ENCODE measurements at places on chromosomes 5 and 9. TPM values are rescaled to one million over a fixed set of nuclear protein-coding genes. Genes with fewer than 3 reads are reported as not detected.
A peak's percentile ranks its signal among the peaks of the same experiment; 100 is the strongest.

The DDX4 gene
- polyA plus RNA-seq = 0.04 TPM

The SLC6A7 gene
- polyA plus RNA-seq = not detected

The GTF2H2C gene
- 37.3 TPM for polyA plus RNA-seq

The LHX3 gene
- polyA plus RNA-seq = not detected

The DMRT3 gene
- not detected for polyA plus RNA-seq

GRCh38 chr9:76876098-76876497 is 29.8 kb downstream of the PRUNE2 start:
- DNase-seq = no peak

- no peak for DNase-seq
Observed at GRCh38 chr5:32280656-32281081, 32.1 kb downstream of the MTMR12 start.

- no peak for DNase-seq
Observed at GRCh38 chr9:124784509-124784908, 7.6 kb downstream of the OLFML2A start.

DNA sequence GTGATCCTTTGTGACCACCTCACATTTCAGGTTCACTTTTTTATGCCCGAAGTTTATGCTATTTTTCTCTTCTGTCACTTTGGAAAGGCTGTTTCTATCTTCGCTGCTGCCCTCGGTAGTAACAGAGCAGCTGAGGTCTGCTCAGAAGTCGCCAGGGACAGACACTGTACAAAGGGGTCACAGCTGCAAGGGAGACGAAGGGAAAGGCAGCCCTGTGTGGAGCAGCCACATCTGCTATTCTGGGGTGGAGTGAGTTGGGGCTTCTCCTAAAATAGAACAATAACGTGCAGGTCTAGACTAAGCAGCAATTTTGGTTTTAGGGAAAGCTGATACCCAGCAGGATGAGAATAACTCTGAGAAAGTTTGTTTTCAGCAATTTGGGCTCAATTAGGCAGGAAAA is 72.5 kb downstream of the ACTL7B start:
- DNase-seq = no peak

DNA sequence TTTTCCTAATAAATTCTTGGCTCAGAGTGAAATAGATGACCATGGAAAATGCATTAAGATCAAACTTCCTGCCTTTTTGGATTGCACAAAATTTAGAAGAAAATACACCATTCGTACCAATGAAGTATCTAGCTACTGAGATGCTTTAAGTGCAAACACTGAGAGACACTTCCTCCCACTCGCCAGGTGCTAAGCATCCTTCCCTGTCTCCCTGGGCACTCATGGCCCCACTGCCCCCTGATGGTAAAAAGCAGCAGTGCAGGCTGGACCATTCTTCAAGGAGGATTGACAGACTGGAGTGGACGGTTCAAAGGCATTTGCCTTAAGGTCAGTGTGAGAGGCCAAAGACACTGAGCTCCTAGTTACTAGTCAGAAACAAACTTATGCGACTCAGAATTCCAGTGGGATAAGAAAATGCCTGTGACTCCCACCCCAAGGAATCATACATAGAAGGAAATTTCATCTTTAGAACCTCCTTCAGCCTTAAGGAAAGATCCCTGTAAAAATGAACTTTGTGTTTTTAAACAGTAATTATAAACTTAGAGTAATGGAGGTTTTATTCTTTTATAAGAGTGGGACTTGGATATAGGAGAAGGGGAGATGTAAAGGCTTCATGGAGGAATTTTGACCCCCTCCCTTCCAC is 86.0 kb upstream of the SLC30A5 start:
- peak; percentile 49 for DNase-seq

DNA sequence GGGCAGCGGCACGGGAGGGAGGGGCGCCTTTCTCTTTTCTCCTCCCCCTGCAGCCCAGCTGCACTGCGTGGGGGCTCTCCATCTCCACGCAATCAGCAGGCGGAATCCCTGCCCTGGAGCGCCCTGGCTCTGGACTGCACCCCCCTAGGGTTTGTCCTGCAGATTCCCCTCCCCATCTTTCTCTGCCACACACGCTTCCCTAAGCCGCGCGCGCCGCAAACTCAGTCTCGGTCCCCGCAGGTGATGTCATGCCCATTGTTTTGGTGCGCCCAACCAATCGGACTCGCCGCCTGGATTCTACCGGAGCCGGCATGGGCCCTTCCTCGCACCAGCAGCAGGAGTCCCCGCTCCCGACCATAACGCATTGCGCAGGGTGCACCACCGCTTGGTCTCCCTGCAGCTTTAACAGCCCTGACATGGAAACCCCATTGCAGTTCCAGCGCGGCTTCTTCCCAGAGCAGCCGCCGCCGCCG is at the start of gene KCNN2:
TSS of gene KCNN2 (plus strand) at position 347 of the 473 bp plus-strand sequence. CDS start at position 417, 70 bp downstream.
- DNase-seq = no peak

GRCh38 chr5:52181403-52181802 is 606.3 kb upstream of the ITGA1 start:
- DNase-seq = no peak

- no peak for DNase-seq
Observed at GRCh38 chr9:115104908-115105307, 13.0 kb downstream of the TNC start.

- DNase-seq = no peak
Observed at GRCh38 chr5:149617760-149618306, 36.5 kb downstream of the ARHGEF37 start.

GRCh38 chr9:133090752-133091385 is 29.1 kb downstream of the CEL start:
- no peak for DNase-seq

DNA sequence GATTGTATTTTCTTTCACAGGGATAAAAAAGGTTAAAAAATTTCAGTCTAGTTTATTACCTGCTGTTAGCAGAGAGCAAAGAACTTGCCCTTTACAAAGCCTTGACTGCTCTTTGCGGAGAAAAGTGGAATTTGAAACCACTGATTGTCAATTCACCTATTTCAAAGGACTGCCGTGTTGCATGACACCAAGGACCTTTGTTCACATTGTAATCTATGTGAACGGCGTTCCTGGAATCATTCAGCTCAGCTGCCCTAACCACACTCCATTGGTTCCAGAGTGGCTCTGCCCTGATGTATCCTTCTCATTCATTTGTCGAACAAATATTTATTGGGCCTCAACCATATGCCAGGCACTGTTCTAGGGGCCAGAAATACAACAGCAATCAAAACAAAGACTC is 377.5 kb upstream of the RFX3 start:
- no peak for DNase-seq

DNA sequence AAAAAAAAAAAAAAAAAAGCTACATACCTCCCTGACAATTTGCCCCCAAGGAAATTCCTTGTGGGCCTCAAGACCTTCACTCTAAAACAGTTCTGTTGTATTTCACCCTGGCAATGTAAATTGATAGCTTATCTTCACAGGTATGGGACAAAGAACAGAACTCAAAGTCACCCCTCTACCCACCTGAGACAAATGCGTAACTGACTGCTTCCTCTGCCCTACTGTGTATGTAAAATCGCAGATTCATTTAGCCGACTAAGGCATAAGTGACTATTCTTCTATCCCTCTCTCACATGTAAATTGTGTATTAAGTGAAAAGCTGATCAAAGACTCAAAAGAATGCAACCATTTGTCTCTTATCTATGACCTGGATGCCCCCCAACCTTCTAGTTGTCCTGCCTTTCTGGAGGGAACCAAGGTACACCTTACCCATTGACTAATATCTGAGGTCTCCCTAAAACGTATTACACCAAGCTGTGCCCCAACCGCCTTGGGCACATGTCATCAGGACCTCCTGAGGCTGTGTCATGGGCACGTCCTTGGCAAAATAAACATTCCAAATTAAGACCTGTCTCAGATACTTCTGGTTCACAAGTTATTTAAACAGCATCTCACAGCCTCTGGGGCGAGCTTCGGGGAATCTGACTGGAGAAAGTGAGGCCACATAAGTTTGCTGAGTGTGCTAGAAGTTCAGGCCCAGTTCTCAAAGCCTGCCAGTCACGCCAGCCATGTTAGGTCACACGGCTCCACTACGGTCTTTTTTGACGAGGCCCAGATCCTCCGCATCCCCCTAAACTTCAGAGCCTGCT is 954 bp downstream of the TBCA start:
- no peak for DNase-seq

DNA sequence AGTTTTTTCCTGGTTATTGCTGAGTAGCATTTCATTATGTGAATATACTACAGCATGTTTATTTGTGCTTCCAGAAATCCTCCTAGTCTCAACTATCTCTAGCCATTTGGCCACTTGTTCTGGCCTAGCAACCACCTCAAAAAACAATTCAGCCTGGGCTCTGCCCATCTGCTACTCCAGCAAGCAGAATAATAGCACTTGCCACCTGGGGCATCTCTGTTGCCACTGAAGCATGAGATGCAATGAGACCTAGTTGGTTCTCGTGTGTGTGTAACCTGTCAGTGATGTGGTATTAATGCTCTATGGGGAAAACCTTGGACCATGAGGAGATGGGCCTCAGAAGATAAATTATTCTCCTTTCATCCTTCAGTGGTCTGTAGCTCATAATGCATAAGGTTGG is 129.5 kb downstream of the RNF180 start:
- DNase-seq = no peak

DNA sequence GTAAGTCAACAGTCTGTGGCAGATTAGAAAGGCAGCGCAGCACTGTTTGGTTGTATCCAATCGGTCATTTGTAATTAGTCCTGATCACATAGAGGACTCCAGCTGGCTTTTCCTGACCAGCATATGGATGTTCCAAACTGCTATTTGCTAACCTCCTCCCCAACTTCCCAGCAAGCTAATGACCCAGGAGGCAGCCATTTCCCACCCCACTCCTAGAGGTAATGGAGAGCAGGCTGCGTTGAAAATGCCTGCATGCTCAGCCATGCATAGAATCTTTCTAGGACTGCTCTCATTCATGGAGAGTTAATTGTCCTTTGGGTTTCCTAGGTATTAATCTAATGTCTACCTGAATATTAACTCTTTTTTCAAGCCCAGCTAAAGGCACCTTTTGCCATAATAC is 850.6 kb upstream of the WWC1 start:
- DNase-seq = no peak

DNA sequence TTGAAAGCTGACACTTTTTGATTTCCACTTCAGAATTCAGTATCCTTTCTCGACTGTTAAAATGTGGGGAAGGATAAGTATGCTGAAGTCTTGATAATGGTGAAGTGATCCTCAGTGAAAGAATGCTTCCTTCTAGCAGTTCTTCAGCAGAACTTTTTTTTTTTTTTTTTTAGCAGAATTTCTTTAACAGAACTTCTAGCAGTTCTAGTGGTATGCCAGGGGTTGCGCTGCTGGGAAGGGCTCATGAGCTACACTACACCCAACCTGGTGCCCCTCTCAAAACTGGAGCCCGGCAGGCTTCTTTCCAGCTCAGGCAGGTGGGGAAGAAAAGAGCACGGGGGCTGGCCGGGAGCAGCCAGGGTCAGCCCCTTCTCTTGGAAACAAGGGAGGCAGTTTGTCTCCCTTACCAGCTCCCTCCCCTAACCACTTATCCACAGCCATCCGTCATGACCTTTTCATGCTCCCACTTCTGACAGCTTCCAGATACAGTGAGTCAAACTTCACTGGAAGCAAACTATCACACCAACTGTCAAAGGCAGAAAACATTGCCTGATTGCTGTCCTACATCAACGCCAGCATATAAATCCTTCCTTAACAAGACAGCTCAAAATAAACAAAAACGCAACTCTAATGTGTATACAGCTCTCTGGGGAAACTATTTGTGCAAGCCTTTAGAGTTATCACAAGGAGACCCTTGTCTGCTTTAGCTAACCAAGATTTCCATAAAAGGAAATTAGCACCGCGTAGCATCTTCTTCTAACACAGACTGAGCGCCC is 211.5 kb downstream of the GAPVD1 start:
- DNase-seq = no peak

DNA sequence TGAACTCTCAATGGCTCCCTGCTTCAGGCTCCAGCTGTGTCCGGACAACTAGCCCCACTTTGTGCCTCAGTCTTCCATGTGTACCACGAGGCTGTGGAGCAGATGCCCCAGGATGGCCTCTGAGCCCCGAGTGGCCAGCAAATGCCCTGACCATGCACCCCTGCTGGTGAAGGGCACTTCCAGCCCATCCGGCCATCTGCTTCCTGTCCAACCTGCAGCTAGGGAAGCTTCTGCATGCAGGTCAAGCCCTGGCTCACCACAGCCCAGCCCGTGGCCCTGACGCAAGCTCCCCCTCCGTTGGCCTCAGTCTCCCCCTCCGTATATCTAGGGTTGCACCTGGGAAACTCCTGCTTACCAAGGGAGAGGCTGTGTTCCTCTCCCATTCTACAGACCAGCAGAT is 4.8 kb downstream of the NINJ1 start:
- no peak for DNase-seq

DNA sequence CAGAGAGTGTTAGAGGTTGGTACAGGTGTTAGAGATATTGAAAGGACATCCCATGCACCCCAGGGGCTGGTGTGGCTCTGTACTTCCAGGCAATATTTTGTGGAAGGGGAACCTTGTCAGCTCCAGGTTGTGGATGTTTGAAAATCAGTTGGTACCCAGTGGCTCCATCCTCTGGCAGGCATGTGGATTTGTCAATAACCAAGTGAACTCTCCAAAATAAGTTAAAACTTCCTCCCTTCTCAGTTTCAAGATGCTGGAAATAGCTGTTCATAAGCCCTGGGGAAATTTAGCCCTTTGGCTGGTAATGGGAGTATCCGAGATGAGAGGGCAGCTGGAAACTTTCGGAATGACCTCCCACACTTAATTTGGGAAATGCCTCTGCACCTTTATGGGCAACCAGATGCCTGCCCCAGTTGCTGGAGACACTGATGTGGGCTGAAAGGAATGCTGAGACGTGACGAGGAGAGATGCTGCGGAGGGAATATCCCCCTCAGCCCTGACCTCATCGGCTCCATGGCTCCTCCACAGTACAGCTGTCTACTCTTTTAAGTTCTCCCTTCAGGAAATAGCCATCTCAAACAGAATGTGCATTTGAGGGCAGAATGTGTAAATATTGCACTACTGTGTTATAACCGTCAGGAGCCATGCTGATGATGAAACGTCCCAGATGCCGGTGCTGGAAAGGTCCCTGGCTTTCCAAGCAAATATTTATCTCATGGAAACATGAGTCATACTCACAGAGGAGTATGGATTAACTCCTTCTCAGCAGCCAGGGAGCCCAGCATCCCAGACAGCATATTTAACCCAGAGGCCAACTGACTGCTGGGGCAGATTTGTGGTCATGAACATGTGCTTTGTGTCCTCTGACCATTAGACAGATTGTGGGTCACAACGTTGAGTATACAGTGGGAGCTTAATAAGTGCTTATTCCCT is 29.5 kb downstream of the TGFBI start:
- DNase-seq = no peak
